Right renal cortex interstitium (tissue), 3 donors: ENCODE measurements at places on chromosomes 5 and 9.

- DNase-seq = no peak
Measured at GRCh38 chr5:5422819-5423515, 490 bp downstream of the ICE1 start.

GRCh38 chr5:126016256-126016655, 407.0 kb upstream of the GRAMD2B start:
- no peak for DNase-seq

DNA sequence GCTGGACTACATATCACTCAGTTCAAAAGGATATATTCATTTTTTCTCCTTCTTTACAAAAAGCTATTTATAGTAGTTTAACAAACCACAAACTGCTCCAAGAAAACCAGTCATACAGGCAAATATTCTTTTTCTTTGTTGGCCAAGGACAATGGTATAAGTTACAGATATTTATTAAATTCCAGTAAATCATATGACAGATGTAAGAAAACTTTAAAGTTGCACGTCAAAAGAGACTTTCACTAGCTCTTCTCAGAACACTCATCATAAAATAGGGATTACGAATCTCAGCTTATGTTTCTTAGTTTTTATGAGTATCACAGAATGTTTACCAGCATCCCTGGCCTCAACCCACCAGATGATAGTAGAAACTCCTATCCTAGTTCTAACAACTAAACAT, 67.2 kb downstream of the ANKRD31 start:
- DNase-seq = no peak

DNA sequence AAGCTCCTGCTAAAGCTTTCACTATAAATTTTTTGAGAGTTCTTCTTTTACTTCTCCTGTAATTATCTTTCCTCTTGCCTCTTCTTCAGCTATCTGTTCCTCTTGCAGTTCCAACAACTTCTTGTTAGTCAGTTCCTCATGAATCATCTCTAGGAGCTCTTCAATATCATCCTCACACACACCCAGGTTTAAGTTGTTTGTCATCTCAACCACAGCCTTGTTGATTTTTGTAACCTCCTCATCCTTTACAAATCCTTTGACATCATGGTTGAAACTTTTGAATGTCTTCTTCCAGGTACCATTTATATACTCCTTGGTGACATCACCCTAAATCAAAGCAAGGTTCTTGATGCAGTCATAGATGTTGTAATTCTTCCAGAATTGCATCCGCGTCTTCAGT, 106.3 kb upstream of the MAMDC2 start:
- DNase-seq = no peak

DNA sequence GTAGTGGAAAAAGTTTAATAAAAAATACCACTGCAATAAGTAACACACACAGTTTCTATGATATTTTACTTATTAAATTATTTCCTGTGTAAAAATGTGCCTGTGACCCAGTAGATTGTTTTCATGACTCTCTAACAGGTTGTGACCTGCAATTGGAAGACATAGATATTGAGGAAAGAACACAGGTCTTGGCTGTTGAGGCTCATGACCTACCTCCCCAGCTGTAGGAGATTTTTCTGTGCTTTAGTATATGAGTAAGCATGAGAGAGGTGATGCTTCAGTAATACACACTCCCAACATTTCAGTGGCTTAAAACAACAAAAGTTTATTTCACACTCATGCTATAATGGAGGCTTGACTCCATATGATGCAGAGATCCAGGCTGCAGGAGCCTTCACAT, 47.3 kb upstream of the TNC start:
- DNase-seq = no peak

DNA sequence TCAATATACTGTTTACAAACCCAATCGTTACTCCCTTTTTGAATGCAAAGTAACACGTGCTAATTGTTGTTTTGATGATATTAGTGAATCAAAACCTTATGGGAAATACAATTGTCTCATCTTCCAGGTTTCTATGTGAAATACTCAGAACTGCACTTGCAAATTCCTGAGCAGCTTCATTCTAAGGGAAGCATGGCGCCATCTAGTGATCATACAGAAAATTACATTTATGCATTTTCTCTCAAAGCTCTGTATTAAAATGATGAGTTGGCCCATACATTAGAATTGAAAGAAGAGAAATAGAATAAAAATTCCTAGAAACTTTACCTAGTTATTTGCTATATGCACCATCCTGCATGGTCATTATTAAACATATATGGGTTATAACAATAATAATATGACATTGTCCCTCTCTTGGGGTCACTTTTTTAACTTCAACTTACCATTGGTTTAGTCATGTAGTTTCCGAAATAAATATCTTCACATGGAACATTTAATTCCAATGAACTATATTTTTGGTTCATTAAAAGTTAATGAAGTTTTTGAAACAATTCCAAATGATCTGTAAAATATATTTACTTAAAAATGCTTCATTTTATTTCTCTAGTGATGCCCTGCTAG, 220.0 kb downstream of the PDE4D start:
- peak; percentile 30 for DNase-seq

DNA sequence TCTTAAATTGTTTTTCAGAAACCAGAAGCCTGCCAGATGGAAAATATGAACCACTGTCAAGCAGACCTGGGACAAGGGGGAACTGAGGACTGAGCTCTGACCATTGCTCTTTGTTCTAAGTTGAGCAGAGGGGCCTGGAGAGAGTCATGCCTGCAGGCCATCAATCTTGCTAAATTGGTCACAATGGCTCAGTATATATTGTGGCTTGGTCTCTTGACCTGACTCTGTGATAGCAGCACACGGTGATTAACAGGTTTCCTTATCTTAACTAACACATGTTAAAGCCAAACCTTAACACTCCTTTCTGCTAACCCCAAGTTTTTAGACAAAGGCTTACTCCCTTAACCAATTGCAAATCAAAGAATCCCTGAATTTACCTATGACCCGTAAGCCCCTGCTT, 1281.2 kb upstream of the NUDT12 start:
- no peak for DNase-seq

- no peak for DNase-seq
Measured at GRCh38 chr5:65625743-65626142, 916 bp downstream of the SHLD3 start.

DNA sequence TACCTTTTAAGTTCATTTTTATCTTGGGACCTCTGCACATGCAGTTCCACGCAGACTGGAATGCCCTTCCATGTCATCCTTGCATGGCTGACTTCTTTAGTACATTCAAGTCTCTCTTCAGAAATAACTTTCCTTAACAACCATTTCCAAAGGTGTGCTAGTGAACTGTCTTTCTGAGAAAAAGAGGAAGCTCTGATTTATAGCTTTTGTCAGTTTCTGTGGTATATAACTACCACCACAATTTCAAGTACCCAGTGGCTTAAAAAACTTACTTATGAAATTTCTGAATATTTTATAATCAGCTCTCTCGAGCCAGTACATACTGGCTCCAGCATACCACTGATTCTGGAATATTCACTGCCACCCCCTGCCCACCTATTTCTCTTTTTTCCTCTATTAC, 1613.8 kb downstream of the MAT2B start:
- no peak for DNase-seq

GRCh38 chr5:81639556-81639955, 111.3 kb downstream of the SSBP2 start:
- DNase-seq = no peak

DNA sequence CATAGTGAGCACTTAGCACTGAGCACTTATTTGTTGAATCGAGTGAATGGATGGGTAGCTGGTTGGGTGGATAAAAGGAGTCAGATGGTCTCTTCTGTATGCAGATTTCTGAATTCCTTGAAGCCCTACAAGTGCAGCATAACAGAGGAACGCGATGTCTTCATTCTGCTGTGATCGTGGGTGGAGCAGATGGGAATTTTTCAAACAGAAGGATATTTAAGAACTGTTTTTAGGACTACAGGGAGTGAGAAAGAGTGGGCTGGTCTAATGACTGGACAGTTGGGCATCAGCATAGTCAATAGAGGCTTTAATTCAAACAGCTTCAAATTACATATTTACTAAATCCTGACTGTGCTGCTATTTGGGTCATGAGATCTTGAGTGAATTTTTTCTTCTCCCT, 253.2 kb downstream of the CEMIP2 start:
- DNase-seq = no peak

DNA sequence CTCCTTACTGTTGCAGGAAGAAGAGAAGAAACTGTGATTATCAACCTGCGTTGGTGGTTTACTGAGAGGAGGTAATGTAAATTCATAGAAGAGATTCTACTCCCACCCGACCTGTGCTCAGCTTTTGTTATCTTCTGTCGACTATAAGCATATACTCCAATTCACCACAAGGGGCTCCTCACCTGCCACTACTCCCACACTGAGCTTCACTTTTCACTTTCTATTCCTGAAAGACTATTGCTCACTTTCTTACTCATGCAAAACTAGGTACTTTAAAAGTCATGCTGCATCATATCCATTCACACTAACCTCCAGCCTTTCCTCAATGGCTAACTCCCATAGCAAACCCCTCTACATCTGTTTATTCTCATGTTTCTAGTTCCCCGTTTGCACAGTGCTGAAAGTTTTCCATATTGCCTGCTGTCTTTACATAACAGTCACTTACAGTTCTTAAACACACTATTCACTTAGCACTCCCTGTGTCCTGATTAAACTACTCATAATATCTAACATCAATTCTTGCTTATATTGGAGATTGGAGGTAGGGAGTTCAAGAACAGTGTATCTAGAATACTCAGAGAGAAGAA, 1062.6 kb downstream of the NR2F1-AS1 start:
- no peak for DNase-seq

- no peak for DNase-seq
Measured at GRCh38 chr9:127133739-127134167, 11.3 kb upstream of the ANGPTL2 start.

DNA sequence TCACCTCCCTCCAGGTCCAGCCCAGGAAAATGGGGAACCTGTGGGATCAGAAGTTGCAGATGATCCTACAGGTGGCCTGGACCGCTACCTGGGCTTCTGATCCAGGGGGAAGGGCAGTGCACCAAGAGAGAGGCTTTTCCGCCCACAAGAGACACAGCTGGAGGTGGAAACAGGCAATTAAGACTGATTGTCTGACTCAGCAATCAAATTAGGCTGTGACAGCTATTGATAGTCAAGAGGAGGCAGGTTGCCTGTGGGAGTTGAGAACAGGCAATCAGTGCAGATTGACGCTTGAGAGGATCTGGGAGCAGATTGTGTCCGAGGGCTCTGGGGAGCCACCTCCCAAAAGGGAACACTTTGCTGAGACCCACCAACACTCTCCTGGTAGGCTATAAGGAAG, 71.1 kb upstream of the SLC44A1 start:
- DNase-seq = no peak

DNA sequence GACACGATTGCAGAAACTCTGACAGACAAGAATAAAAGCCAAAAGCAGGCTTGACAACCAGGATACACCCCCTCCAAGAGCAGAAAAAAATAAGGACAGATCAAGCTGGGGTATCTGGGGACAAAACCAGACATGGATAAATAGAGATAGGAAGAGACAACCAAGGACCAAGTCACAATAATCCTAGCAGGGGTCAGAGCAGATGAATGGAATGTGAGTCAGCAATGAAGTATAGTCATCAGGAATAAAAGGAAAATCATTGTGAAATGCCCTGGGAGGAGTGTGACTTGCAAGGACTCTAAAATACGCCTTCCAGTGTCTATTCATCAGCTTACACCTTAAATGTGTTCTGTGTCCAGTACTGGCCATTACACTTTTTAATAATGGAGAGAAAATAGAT, 206.8 kb downstream of the CAAP1 start:
- DNase-seq = no peak

- DNase-seq = no peak
Measured at GRCh38 chr5:178994580-178995340, at the start of gene GRM6. Gene GRM6 (minus strand): TSS chr5:178995320. CDS start chr5:178994944, 376 bp downstream.

DNA sequence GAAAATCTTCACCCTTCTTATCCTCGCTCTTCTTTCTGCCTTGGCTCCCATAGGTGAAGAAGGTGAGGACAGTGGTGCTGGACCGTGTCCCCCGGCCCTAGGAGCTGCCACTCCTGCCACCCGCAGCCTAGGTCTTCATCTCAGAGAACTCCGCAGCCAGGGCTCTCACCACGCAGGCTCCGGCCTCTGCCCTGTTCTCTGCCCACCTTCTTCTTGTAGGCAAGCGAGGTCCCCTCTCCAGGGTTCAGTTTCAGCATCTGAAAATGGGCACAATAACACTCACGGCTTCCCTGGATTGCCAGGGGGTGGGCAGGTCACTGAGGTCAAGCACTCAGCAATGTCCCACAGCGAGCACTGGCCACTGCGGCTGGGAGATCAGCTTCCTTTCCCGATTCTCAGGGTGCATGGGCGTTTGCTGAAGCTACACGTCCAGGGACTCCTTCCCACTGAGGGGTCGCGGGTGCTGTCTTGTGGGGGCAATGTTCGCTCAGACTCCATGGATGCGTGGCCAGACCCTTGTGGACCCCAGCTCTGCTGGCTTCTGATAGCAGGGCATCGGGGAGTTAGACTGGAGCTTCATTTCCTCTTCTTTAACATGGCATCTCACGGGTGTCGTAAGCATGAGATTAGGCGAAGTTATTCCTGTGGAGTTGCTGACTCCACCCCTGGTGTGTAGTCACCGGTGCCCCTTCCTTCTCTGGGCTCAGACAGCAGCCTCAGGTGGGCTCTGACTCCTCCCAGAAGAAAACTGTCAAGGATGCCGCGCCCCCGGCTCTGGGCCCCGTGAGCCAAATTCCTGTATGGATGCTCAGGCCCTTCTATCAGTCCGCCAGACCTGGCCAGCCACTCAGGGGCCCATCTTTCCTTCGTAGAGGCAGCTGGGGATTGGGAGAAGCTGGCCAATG, 145.1 kb upstream of the IRX2 start:
- no peak for DNase-seq

DNA sequence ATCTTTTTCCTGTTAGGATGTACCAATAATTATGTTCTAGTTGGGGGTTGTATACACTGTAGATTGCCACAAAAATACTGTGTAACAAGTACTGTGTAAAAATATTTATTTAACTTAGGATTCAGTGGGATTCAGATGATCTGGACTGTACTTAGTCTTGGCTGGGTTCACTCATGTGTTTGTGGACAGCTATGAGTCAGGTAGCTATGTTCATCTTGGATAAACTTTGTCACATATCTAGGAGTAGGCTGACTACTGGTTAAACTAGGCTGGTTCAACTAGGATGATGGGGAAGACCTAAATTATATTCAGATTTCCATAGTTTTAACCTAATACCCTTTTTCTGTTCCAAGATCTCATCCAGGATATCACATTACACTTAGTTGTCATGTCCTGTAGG, 32.1 kb upstream of the TNFSF15 start:
- no peak for DNase-seq

DNA sequence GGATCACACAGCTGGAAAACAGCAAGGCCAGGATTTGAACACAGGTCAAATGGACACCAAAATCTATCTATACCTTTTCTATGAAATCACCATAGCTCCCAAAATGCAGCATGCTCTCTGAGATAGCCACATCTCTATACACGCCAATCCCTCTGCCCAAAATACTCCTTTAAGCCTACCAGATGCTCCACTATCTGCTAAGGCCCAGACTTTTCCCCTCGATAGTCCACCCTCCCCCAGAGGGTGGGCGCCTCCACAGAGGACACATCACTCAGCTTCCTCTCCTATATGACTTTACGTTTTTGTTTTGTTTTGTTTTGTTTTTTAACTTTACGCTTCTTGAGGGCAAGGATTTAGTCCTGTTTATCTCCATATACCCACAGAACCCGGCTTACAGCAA, 46.8 kb downstream of the MTMR12 start:
- no peak for DNase-seq

- no peak for DNase-seq
Measured at GRCh38 chr5:68894673-68895072, 199.1 kb upstream of the SLC30A5 start.

- DNase-seq = no peak
Measured at GRCh38 chr9:75975071-75975470, 84.6 kb downstream of the PCSK5 start.
